Pulmonary artery endothelial cell (primary cell): ENCODE measurements at places on chromosomes 11 and 22. TPM values are rescaled to one million over a fixed set of nuclear protein-coding genes. Genes with fewer than 3 reads are reported as not detected.

DNA sequence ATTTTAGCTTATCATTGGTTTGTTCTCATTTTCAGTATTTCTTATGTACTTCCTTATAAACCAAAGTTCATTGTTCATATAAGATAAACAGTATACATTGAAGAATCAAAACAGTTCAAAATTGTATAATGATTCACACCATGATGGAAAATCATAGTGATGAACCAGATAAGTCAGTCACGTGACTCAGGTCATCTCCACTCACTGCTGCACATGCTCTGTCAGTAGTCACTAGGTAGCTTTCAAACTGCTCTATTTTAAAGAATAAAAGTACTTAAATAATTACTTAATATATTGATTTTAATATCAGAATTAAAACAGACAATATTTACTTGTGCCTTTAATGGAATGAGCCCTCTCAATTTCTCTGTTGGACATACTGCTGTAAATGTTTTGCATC is 37.5 kb downstream of the PDHX start:
- DNase-seq = no peak

GRCh38 chr22:38710351-38710750 is 4.6 kb downstream of the GTPBP1 start:
- DNase-seq = no peak

- no peak for DNase-seq
These were observed 38.3 kb upstream of the MYH9 start for GRCh38 chr22:36425977-36426523.

DNA sequence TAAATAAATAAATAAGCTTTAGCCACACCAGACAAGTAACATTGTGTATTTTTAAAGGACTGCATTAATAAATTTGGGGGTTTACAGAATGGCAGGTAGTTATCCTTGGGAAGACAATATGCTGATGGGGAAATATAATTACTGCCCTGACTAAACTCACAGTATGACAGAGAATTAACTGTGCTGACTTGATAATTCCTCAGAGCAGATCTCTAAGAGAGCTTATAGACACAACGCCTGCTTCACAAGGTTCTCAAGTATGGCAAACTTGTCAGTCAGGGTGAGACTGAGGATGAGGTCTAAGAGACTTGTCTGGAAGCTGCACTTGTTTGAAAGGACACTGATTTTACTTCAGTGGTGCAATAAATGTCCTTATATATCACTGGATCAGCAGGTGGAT is 3.3 kb downstream of the OR51B4 start:
- DNase-seq = no peak

GRCh38 chr11:57330029-57330428 is 5.3 kb upstream of the TNKS1BP1 start:
- no peak for DNase-seq

- no peak for DNase-seq
These were observed 9.4 kb upstream of the AP1B1 start for GRCh38 chr22:29397791-29398190.

DNA sequence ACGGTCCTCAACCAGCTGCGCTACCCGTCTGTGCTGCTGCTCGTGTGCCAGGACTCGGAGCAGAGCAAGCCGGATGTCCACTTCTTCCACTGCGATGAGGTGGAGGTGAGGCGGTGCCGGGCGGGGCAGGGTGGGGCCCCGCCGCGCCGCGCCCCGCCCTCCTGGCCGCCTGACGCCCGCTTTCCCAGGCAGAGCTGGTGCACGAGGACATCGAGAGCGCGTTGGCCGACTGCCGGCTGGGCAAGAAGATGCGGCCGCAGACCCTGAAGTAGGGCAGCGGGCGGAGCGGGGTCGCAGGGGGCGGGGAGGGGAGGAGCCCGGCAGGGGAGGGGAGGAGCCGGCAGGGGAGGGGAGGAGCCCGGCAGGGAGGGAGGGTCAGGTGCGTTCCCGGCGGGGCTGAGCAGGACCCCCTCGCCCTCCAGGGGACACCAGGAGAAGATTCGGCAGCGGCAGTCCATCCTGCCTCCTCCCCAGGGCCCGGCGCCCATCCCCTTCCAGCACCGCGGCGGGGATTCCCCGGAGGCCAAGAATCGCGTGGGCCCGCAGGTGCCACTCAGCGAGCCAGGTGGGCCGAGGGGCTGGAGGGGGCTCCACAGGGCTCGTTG is 14.7 kb downstream of the EPS8L2 start:
- DNase-seq = no peak

CD3E gene
- total RNA-seq = not detected in 2 replicates

APOBEC3A gene
- total RNA-seq = not detected in 2 replicates

LINC01488 gene
- not detected in 2 replicates for total RNA-seq
